AML-193 (cell line): ENCODE measurements at places on chromosomes 6 and 20.

DNA sequence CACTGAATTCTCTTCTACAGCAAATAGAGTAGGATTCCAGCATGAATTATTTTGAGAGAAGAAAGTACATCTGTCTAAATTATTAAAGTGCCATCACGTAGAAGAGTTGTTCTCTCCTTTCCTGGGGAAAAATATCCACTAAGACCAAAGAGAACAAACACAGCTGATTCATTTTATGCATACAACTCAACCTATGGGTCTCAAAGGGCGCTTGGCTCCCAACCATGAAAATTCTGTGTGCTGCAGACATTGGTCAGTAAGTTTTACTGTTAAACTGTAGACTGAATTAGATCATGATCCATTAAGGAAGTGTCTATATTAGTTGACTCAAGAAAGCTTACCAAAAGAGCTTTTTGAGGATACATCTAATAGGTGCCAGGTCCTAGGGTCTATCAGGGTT is 83.5 kb downstream of the FRK start:
- DNase-seq = no peak

- no peak for DNase-seq
These were observed 211.3 kb downstream of the ARID1B start for GRCh38 chr6:156988276-156989158.

DNA sequence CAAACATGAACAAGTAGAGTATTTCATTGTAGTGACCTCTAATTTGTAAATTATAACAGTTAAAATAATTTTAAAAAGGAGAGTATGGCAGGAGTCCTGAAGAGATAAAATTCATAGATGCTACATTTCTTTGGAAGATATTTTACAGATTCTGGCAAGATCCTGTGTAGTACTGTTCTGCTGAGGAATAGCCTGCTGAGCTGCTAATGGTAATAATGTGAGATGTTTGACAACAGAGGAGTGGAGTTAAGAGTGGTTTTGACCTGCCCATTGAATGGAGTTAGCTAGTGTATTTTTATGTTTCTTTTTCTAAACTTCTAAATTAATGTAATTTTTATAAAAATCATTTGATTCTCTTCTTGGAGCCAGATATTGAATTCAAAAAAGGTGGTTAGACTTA is 11.8 kb downstream of the CLVS2 start:
- no peak for DNase-seq

DNA sequence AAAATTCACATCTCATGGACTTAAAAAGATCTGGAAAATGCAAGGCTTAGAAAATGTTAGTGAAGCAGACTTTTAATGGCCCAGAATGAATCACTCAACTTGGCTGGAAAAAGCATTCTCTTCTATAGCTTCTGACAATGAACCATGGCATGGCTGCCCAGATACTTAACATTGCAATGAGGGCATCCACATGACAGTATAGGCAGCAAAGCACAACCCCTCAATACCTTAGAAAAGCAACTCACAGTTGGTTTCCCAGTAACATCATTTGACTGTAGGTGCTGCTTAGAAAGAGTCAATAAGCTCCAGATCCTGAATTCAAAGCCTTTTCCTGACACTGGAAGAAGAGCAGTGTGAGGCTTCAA is 155.8 kb downstream of the EYA4 start:
- DNase-seq = no peak

GRCh38 chr6:107695061-107695720 is 128.9 kb downstream of the SCML4 start:
- DNase-seq = no peak

- no peak for DNase-seq
These were observed 36.0 kb upstream of the VSX1 start for GRCh38 chr20:25117990-25118389.

GRCh38 chr6:104885518-104886043 is 25.9 kb upstream of the HACE1 start:
- DNase-seq = no peak

DNA sequence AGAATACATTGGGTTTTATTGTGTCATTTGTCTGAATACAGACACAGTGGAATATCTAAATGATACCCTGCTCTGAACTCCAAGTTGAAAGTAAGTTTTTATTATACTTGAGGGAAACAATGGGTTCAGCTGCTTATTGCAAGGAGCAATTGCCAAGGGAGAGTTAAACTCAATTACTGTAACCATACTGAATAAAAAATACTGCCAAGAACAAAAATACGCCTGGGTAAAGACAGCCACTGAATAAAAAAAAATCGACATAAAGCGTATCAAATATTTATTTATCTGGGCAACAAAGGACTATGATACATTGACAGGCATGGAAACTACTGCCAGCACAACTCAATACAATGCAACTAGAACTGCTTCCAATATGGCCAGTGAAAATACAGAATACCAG is 18.1 kb downstream of the TFAP2A start:
- no peak for DNase-seq
